ENCODE measurements at places on chromosomes 1 and 21.
A peak's percentile ranks its signal among the peaks of the same experiment; 100 is the strongest.

GRCh38 chr1:154253671-154254070, 18.8 kb upstream of the HAX1 start:
- no peak for DNase-seq

- no peak for DNase-seq
These were observed 18.9 kb upstream of the SPATC1L start for GRCh38 chr21:46203203-46203600.

DNA sequence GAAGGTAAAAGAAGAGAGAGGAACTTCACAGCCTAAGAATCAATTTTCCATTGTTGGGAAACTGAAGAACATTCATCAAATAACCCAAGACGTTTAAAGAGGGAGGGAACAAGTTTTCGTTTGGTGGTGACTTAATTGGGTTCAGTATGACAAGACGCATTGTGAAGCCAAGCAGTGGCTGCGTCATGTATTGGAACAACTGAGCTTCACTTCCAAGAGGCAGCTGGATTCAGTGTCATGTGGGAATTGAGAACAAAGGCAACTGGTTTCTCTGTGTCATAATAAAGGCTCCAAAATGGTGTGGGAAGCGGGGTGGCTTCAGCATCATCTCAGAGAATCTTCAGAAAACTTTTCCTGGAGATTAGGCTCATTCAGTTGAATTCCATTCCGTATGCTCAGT, 29.8 kb upstream of the RC3H1 start:
- DNase-seq, result peak; percentile 88

DNA sequence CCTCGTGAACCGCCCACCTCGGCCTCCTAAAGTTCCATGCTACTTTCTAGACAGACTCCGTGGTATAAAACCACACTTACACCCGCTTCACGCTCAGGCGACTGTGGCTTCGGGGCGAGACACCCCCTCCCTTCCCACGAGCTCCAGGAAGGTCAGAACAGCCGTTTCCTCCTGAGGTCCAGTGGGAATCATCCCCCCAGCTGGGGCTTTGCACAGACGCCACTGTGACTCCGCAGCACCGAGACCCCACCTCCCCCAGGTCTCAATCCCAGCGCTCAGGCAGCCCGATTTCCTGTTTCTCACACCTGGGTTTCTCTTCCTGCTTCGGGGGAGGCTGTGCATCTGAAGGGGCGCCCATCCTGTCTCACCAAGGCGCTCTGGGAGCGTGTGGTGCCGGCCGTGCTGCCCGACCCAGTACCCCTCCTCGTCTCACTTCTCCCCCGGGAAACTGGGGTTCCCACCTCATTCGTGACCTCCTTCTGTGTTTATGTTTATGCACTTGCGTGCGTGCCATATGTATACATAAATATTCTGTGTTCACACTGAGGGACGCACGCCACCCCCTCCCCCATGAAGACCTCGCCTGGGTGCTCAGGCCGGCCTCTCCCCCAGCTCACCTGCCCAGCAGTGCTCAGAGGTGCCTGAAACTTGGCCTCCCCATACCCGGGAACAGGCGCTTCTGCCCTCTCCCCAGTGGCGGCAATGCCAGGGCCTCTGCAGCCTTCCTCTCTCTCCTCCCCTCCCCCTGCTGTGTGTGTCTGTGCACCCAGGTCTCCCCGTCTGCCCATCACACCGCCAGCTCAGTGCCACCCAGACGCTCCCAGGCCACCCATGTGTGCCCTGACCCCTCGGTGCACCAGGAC, 14.6 kb downstream of the SLC35E2B start:
- DNase-seq, result no peak

DNA sequence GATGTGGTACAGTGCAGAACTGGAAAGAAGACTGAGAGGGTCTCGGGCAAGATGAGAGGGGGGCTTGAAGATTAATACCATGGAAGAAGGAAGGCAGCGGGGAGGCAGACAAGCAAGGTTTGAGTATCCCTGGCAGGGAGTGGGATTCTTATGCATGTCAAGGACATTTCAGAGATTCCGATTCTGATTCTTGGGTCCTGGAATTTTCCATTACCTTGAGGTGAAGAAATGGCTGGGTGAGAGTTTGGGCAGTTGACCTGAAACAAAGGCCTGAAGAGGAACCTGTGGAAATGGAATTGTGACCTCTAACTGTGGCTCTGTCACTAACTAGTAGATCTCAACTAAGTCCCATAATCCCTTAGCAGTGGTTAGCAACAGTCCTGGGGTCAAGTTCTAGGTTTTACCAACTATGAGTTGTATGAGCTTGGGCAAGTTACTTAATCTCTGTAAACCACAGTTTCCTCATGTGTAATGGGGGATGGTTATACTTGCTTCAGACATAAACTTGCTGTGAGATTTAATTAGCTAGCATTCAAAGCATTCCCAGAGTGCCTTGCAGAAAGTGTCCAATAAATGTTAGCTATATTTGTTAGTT, 8.6 kb upstream of the ACTN2 start:
- DNase-seq, result no peak

- DNase-seq, result no peak
These were observed 4.7 kb upstream of the G0S2 start for GRCh38 chr1:209670441-209671082.

DNA sequence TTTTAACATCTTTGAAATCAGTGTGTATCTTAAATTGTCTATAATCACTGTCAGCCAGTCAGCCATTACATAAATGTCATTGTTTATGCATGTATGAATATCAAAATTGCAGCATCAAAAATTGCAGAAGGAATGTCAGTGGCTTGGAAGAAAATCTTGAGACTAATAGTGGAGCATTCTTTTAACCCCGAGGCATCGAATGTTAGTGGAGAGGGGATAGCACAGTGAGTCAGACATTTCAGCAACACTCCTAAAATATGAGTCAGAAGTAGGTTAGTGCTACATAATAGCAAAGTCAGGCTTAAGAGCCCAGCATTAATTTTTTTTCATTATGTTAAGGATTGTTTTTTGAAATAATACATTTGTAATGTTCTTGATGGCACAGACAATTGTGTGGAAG, 45.5 kb downstream of the SNRPE start:
- DNase-seq, result peak; percentile 87

- DNase-seq, result no peak
These were observed 3.2 kb downstream of the E2F2 start for GRCh38 chr1:23527900-23528249.

GRCh38 chr1:23422241-23422877, 2.2 kb downstream of the TCEA3 start:
- peak; percentile 78 for DNase-seq

- DNase-seq, result no peak
These were observed 29.3 kb downstream of the MYOG start for GRCh38 chr1:203056516-203056915.

DNA sequence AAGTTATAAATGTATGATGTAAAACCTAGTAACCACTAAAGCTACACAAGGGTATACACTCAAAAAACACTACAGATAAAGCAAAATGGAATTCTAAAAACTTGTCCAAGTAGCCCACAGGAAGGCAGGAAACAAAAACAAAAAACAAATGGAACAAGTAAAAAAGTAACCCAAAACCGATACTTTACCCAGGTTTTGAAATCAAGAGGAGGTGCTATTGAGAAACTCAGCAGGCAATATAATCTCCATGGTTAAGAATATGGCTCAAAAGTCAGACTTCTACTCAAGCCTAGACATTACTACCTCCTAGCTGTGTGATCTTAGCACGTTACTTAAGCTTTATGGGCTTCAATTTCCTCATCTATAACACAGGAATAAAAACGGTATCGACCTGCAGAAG, 13.3 kb downstream of the RBBP5 start:
- no peak for DNase-seq

All from fibroblast of mammary gland (primary cell).